ENCODE measurements at places on chromosomes 5 and 9.

DNA sequence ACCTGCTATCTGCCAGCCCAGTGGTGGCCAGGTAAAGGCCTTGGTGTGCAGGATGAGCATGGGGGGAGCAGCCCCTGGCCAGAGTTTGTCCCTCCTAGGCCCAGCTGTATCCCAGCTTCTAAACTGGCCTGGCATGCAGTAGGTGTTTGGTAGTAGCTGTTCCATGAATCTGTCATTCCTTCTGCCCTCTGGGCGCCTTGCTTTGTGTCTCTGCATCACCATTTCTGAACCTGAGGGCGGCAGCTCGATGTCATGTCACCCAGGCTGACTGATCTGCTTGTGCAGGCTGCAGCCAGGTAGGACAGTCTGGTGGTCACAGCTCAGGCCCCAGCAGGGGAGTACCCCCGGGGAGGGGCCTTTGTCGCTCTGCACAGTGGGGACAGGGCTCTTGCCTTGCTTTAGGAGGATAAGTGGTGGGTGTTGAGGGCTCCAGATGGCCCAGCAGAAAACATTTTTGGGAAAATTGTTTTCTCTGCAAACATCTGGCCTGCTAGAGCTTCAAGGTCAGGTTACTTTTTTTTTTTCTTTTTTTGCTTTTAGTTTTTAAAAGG, 4.6 kb upstream of the SUSD3 start:
- no peak for DNase-seq

DNA sequence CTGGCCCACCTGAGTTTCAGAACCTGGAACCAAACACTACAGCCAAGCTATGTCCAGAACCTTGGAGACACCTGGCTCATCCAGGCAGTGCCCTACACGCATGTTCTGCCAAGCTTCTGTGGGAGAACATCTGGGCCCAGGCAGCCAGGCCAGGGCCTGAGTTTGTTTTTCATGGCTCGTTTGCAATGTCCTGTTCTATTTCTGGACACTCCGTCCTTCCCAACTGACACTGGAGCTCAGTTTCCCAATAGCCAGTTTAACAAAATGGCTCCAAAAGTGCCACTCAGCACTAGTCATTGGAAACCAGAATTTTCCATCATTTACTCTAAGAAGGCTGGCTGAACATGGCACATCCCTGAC, 38.6 kb downstream of the SH3RF2 start:
- DNase-seq = no peak

DNA sequence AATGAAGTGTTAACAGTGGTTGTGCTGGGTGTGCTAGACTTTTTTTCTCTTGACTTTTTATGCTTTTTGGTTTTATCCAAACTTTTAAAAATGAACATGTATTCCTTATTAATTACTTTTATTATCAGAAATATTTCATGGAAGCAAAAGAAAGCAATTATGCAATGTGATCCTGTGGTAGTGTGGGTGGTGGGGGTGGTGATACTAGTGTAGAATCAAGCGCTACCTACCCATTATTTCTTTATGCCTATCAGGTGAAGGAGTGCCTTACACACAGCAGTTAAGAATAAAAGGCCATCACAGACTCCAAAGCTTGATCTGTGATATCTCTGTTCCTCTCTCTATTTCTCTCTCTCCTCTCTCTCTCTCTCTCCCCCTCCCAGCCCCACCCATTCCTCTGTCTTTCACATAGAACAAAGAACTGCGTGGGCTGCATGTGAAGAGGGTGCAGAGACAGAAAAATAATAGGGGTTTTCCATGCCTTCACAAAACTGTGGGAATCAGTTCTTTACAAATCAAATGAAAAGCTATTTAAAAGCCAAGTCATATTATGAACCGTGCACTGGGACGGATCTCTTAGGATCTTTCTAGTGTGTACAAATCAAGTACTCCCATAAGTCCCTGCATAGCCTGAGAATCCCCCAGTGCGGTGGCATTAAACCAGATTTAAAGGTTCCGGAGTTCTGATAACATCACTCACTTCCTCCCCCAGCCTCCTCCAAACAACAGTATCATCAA, 351.2 kb downstream of the RAB3C start:
- DNase-seq = no peak

DNA sequence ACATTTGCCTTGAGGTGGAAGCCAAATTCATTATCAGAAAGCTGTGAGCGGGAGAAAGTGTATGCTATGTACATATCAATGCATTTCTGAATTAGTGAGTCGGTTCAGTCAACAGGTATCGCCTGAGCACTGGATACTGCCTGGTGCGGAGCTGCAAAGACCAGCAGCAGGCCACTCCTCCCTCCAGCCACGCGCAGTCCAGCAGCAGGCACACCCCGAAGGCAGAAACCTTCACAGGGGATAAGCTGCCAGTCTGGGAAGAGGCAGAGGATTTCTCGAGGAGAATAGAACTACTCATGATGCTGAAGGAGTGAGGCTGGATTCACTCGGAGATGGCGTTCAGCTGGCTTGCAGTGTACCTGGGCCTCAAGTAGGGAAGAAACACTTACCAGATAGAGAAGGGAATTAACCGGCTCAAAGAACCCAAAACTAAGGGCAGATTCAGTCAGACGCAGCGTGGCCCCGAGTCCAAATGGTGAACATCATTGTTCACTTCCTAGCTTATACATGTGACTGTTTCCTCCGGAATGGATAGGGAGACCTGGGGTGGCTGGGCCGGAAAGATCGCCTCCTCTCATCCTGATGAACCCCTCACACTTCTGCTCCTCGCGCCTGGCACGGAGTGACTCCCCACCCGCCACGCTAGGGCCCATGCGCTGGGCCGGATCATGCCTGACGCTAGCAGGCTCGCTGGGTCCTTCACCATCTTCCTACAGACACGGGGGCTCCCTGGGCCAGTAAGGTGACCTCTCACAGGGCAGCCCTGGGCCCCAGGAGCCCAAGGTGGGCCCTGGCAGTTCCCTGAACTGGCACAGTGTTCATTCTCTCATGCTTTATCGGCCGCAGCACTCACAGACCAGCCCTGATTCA, 78.1 kb upstream of the SPATA31C2 start:
- DNase-seq = no peak

DNA sequence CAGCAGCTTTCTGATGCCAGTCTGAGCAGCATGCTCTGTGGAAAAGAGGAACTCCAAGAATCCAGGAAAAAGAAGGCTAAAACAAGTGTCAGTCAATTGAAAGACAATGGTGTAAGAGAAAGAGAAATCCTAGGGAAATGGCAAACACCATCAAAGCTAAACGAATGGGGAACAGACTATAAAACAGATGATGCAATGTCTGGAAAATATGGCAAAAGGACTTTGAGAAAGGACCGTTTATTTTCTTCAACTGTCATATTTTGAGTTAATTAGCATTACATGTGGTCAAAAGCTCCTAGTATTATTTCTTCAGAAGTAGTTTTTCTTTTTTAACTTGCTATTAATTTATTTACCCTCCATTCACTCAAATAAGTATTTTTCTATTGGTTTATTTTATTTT, 465.2 kb downstream of the LRRC70 start:
- DNase-seq = no peak

- DNase-seq = no peak
Measured at GRCh38 chr5:76025069-76025468, 58.1 kb upstream of the SV2C start.

GRCh38 chr5:52443187-52443586, 344.5 kb upstream of the ITGA1 start:
- DNase-seq = no peak

DNA sequence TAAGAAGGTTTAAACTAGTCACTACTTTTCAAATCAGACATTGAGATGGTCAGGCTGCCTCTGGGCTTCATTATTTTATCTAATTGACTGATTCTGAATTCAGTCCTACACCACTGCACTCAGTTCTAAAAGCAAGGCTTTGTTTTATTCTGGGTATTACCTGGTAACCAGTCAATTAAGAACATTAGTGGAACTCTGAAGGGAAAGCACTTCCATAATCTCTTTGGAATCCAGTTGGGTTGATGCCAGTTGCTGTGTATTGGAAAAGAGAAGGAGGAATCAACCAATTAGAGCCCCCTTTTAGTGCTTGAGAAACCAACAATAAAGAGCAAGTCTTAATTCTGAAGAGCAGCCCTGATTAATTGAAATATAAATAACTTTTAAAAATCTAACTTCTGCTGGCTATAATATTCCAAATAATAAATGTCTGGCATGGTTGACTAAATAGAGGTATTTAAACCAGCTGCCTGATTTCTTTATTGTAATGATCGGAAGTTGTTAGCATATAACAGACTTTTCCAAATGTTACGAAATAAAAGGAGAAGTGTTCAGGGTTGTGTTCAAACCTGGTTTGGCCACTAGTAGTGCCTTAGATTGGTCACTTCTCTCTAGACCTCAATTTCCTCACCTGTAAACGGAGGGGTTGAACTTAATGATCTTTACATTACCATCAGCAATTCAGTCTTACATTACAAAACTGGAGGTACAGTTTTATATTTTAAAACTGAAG, 32.0 kb downstream of the CPEB4 start:
- DNase-seq = no peak

- DNase-seq = no peak
Measured at GRCh38 chr9:123329329-123329955, 26.6 kb upstream of the CRB2 start.

DNA sequence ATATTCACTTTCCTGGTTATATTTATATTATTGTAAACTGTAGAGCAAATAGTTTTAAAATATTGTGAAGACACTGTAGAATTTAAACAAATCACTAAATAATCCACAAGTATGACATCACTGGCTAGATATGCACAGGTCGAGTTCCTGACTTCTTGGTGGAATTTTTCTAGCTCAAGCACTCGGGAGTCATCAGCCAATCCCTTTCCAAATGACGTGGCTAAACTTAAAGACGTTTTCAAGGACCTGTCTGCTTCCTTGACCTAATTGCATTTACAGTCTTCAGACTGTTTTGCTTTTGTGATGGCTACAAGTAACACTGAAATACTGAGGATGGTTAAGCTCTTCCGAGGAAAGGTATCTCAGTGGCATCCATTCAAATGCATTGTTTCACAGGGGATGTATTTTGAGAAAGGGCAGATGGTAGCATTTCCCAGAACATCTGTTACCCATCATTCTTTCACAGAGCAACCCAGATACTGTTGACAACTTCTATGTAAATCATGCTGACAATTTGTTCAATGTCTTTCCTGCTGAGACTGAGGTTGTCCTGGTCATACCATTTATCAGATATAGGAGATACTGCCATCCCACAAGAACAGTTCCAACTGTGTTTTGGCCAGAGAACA, 262.8 kb downstream of the CDH10 start:
- DNase-seq = no peak

DNA sequence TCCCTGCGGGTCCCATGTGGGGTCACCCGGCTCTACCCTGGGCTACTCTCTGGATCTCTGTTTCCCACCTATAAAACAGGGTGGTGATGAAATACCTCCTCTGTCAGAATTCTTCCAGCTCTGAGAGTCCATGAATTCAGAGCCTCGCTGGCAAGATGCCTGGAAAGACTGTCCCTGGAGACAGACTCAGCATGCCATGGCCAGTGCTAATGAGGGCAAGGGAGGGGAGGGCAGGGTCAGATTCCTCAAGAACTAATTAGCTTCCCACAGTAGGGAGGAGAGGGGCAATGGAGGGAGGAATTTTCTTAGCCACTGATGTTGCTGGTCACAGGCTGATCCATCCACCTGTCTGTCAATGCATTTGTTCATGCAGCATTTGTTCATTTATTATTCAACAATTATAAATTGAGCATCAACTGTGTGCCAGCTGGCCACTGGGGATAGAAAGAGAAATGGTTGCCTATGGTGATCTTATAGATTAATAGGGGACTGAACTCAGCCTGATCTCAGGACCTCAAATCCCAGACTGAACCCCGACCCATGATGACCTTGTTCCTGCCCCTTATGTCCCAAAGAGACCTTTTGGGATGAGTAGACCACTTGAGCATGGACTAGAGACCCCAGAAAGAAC, 4.7 kb downstream of the SYNPO start:
- DNase-seq = no peak

DNA sequence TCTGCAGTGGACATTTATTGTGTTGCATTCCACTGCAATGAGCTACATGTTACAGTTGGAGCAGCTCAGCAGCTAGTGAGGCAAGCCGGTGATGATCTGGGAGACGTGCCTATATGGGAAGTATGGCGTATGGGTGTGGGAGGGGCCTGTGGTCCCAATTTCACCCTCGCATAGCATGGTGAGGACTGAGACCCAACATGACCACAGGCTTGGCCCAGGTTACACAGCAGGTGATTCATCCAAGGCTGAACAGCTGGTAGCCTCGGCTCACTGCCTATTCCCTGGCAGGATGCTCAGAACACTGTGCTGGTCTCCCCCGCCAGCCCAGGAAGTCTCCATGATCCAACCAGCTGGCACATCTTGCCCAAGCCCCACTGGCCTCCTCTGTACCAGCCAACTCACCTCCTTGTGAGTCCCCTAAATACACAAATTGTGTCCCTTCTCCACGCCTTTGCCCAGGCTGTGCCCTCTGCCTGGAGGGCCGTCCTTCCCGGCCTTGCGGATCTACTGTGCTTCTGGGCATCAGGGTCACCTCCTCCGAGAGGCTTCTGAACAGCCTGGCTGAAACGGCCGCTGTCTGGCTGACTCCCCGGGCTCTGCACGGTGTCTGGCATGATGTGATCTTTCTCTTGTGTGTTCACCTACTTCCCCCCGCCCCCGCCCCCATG, 81.4 kb downstream of the NSUN2 start:
- no peak for DNase-seq

DNA sequence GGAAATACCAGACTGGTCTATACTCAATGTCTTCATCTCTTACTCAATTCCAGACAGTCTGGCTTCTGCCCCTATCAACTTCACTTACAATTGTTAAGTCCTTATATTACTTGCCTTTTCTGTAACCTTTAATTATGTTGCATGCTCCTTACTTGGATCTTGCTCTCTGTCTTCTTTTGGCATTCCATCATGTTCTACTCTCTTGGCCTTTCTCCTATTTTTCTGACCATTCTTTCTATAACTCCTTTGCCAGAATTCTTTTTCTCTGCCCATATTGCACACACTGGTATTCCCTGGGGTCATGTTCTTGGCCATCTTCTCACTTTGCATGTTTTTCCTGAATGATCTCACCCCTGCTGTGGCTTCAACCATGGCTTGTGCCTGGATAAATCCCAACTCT, 209.8 kb upstream of the ZNF462 start:
- DNase-seq = no peak

- no peak for DNase-seq
Measured at GRCh38 chr9:127050591-127051001, 71.8 kb downstream of the ANGPTL2 start.

GRCh38 chr9:13717322-13718054, 438.0 kb upstream of the MPDZ start:
- DNase-seq = no peak
